ENCODE measurements at places on chromosomes 7 and 10.

GRCh38 chr7:31814187-31814586 is 127.2 kb downstream of the PPP1R17 start:
- no peak for DNase-seq

GRCh38 chr7:91407942-91408341 is 143.7 kb downstream of the FZD1 start:
- DNase-seq = no peak

GRCh38 chr7:17123020-17123419 is 175.4 kb upstream of the AHR start:
- peak; percentile 56 for DNase-seq

DNA sequence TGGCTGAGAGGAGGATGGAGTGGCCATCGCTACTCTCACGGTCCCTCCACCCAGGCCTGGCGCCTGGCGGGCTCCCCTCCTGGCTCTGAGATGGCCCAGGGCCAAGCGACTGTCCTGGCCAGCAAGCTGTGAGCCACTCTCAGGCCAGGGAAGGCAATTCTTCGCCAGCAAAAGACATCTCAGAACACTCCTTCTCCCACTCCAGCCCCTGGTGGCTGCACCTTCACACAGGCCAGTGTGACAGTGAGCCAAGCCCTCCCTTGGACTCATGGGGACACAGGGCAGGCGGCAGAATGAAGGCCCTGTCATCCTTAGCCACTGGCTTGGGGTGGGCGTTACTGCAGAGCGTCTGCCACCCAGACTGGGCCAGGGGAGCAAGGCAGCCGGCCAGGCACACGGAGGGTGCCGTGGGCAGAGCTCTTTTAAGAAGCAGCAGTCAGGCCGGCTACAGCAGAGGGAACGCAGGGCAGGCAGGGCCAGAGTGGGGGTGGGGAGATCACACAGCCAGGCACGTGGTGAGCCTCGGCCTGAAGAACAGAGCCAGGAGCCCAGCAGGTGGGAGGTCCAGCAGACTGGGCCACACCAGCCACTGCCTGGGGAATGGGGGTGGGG is 14.4 kb downstream of the STK32C start:
- no peak for DNase-seq

DNA sequence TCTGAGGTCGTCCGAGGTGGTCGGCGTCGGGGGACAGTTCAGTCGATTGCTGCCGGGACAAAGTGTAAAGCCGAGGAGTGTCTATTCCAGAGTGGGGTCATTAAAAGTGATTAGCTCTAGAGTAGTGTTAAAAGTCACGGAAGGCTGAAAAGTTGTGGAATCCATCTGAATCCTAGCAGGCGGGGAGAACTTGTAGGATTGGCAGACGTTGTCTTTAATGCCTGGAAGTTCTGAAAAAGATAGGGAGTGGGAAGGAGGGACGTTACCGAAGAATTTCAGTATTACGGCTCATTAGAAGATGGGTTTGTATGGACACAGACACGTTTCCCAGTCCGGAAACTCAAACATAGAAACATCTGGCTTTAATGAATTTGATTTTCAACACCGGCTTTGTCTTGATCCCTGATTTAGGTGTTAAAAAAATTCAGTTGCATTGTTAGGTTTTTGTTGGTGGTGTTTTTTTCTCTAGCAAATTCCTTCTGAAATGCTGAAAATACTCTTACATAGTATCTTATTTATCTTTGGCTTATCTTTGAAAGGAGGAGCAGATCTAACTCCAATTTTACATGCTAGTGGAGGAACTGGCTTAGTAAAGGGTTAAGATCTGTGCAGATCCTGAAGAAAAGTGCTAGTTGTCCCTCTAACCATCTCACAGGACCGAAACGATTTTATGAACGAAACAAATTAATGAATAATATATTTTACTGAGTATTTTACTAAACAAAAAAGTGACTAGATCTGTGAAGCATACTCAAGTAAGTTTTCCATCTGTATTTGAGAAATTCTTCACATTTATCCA is 900 bp downstream of the MKLN1 start:
- peak; percentile 11 for DNase-seq

GRCh38 chr7:84304407-84304806 is 109.8 kb upstream of the SEMA3A start:
- no peak for DNase-seq

- peak; percentile 31 for DNase-seq
These were observed 45.7 kb downstream of the KIAA1549 start for GRCh38 chr7:138935465-138936011.

DNA sequence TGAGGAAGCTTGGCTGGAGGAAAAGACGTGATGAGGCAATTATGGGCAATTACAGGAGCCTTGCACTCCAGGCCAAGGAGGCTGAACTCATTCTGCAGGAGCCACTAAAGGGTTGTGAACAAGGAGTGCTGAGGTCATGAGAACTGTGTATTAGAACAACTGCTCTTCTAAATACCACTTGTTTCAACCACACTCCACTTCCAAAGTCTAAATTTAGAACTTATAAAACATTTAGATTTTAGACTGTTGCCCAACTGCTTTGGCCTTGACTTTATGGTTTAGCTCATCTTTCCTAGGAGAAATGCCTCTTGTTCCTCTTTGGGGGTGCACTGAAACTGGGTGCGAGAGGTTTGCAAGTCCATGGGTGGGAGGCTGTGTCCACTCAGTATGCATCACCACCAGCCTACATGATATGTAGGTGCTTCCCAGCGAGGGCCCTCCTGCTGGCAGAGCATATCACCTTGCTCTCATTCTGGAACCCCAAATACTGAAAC is 199.7 kb upstream of the AOAH start:
- no peak for DNase-seq

- DNase-seq = no peak
These were observed 45.9 kb upstream of the OIT3 start for GRCh38 chr10:72847681-72848080.

DNA sequence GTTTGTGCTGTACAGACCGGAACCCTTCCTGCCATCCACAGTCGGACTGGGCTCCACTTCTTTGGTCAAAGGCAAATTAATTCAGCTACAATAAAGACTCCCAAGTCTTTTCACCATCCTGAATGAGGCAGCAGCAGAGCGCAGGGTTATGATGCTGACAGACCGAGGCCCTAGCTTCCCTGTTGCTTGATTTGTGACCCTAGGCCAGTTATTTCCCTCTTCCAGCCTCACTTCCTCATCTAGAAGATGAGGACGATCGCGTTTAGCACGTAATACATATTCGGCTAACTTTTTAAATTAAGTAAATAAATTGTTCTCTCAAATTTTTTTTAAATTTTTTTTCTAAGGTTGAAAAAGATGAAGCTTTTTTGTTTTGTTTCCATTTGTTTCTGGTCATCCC is 18.1 kb downstream of the ADRB1 start:
- DNase-seq = no peak

GRCh38 chr10:72886621-72887020 is 6.9 kb upstream of the OIT3 start:
- no peak for DNase-seq

DNA sequence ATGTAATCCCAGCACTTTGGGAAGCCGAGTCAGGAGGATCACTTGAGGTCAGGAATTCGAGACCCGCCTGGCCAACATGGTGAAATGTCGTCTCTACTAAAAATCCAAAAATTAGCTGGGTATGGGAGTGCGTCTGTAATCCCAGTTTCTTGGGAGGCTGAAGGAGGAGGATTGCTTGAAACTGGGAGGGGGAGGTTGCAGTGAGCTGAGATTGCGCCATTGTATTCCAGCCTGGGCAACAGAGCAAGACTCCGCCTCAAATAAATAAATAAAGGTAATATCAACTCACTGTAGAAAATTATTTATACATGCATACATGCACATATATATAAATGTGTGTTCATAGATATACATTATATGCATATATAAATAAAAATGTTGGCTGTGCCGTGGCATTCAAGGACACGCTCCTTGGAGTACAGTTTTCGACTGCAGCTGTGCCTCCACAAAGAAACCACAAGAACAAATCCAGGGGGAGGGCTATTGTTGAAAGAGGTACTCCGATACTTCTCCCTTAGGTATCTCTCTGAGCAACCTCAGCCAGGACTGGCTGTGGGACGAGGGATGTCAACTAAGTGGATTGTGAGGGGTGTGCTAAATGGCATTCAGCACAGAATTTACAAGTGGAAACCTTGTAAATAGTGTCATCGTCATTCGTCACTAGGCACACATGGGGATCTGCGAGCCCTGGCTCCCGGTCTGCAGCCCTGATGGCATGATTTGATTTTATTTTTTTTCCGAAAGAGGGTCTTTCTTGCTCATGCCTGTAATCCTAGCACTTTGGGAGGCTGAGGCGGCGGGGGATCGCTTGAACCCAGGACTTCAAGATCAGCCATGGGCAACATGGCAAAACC is 49.3 kb downstream of the HIP1 start:
- no peak for DNase-seq

DNA sequence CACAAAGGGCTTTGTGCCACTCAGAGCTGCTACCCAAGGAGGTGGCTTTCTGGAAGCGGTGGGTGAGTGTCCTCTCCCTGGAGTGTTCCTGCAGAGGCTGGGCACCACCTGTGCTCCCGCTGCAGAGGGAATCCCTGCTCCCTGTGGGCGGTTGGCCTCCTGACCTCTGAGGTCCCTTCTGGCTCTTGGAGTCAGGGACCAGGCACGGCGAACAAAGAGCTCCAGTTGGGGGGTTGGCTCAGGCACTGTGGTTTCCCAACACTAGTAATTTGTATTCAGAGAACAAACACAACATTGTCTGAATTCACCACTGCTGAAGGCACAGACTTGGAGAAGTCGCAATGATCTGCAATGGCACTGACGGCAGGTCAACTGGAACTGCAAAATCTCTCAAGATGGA is 328.9 kb downstream of the PRPF18 start:
- DNase-seq = no peak

GRCh38 chr7:102097601-102098161 is 189.0 kb upstream of the SH2B2 start:
- no peak for DNase-seq

DNA sequence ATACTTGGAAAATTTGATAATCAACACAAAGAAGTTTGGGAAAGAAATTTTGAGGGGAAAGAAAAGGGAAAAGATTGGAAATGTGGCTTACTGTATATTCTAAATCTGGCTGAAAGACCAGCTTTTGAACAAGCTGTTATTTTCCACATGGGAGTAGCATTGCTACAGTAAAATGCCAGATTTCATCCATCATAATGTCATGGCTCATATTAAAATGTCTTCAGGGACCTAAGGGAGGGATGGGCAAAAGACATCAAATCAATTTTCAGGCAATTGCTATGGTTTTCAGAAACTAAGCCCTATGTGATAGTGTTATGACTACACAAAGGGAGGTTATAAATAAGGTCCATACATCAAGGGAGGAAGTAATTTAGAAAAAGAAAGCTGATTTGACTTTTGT is 1116.9 kb upstream of the CELF2 start:
- DNase-seq = no peak

- no peak for DNase-seq
These were observed 15.6 kb downstream of the ZRANB1 start for GRCh38 chr10:124957404-124957947.

- no peak for DNase-seq
These were observed 699 bp downstream of the NRAP start for GRCh38 chr10:113663142-113663541.

GRCh38 chr10:104199567-104199966 is 32.6 kb downstream of the CFAP43 start:
- DNase-seq = no peak

GRCh38 chr10:30973737-30974136 is 57.9 kb downstream of the ZNF438 start:
- DNase-seq = no peak

GRCh38 chr10:14654821-14655382 is 119.8 kb downstream of the FAM107B start:
- no peak for DNase-seq

- no peak for DNase-seq
These were observed 1339.4 kb downstream of the XPNPEP1 start for GRCh38 chr10:108583877-108584276.

DNA sequence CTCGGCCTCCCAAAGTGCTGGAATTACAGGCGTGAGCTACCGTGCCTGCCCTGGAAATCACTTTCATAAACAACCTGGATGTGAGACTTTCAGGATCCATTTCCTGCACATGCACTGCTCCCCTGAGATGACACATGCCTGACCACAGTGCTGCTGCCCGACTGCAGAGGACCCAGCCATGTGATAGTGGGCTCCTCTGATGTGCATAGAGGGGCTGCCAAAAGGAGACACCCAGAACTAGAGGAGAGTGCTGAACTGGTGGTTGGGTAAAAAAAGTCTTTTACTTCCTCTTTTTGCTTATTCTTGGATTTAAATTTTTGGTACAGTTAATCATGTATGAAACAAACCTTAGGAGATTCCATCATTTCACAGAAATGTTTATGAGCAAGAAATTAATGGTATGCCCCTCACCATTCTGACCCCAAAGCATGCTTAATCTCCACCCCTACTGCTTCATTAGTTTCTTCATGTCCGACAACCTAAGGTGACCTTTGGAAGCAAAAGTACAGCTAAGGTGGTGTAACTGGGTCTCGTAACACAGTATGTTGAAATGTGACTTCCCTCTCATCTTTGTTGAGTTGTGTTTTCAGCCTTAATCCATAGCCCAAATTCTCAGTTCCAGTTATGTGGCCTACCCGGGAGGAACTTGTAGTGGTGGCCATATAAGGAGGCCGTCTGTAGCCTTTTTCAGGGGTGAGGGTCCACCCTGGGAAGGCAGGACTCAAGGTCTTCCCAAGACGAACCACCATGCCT is 111.1 kb downstream of the RNF216 start:
- DNase-seq = no peak

GRCh38 chr10:75857269-75857846 is 425.9 kb downstream of the LRMDA start:
- DNase-seq = no peak

DNA sequence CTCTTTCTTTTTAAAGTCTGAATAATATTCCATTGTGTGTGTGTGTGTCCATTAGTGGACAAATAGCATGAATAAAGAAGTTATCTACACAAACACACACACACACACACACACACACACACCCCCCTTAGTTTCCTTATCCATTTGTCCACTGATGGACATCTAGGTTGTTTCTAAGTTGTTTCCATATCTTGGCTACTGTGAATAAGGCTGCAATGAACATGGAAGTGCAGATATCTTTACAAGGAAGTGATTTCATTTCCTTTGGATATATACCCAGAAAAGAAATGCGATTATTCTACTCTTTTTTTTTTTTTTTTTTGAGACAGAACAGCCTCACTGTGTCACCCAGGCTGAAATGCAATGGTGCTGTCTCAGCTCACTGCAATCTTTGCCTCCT is 113.5 kb downstream of the MBL2 start:
- no peak for DNase-seq

GRCh38 chr10:70590655-70591416 is 11.7 kb downstream of the PRF1 start:
- no peak for DNase-seq
